ENCODE measurements at places on chromosomes 12 and 14.

GRCh38 chr12:99611117-99611516 is 36.4 kb upstream of the GARIN6 start:
- no peaks in the 10 kb centered on the region for H3K36me3 ChIP-seq
- no peaks in the 10 kb centered on the region for H3K27me3 ChIP-seq
- H3K4me3 ChIP-seq, result no peak overlapping the region
- no peak overlapping the region for H3K27ac ChIP-seq

DNA sequence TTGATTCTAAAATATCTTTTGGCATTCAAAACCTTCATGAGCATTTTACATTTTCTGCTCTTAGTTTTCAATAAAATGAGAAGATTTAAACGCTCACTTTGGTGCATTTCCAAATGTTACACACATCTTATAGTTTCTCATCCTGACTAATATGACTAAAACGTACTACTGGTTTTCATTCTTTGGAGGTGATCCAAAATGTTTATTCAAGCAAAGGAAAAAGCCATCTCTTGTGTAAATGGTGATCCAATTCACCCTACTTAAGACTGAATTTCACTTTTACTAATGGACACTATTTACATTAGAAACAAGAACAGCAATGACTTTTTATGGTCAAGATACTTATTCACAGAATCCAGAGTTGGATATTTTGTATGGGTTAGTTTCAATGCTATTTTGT is 86.6 kb downstream of the KITLG start:
- no peaks in the 10 kb centered on the region for H3K27me3 ChIP-seq
- DNase-seq, result no peak
- H3K36me3 ChIP-seq, result no peaks in the 10 kb centered on the region
- no peak overlapping the region for H3K27ac ChIP-seq
- no peaks in the 10 kb centered on the region for H3K4me1 ChIP-seq

- H3K27ac ChIP-seq, result no peak overlapping the region
- no peaks in the 10 kb centered on the region for H3K36me3 ChIP-seq
- no peak overlapping the region for H3K4me3 ChIP-seq
- no peaks in the 10 kb centered on the region for H3K4me1 ChIP-seq
- no peak for DNase-seq
Observed at GRCh38 chr12:71075743-71076142, 82.1 kb downstream of the TSPAN8 start.

DNA sequence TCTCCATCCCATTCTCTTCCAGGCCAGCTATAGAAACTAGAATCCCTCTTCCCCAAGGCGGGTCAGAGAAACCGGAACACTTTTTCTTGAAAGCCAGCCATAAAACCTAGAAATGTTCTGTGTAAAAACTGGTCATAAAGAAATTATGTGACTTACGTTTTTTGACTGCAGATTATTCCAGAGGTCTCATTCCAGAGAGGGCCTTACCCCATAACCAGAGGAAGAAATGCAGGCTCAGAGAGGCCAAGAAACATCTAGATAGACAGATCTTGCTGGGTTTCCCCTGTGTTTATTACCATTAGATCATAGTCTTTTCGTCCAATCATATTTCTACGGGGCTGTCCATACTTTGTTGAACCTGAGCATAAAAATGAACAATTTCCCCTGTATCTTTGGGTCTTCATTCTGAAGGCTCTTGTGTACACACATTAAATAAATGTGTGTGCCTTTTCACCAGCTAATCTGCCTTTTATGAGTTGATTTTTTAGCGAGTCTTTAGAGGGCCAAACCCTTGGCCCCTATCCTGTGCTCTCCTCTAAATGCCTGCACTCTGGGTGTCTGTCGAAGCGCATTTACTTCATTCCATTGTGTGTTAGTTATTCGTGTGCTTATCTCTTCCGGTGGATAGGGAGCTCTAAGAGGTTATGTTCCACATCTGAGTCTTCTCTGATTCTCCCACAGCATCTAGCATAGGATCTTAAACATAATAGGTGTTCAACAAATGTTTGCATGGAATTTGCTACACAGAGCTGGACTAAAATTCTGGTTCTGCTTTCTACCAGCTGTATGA is 163.0 kb downstream of the ADCK1 start:
- no peak overlapping the region for H3K4me3 ChIP-seq
- H3K27me3 ChIP-seq, result no peaks in the 10 kb centered on the region
- DNase-seq, result no peak
- no peaks in the 10 kb centered on the region for H3K36me3 ChIP-seq
- H3K4me1 ChIP-seq, result no peaks in the 10 kb centered on the region

DNA sequence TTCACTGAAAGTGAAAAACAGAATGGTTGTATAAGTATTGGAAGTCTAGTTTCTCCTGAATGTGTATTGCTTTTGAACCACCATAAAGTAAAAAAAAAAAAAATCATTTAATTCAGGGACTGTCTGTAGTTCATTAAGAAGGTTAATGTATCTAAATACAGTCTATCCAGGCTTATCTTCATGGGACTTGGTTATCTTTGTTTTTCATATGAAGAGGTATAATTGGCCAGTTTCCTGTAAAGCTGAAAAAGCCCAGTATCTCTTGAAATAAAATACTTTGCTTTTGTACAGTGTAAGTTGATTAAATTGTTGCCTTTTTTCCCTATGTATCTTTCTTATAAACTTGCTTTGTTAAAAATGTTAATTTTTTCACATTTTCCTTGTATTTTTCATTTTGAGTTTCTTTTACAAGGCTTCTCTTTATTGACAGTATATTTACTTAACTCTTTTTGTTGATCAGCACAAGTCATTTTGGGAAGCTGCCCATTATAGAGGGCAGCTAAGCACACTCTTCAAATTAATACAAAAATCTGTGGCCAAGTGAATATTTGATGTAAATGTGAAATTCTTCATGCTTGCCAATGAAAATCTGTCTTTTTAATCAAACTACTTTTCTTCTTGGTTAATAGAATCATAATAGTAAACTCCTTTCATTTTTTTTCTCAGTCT is 156.0 kb downstream of the TMTC3 start:
- no peak overlapping the region for H3K4me3 ChIP-seq
- DNase-seq, result no peak
- H3K4me1 ChIP-seq, result peaks cover 37% of the 10 kb centered on the region
- H3K27me3 ChIP-seq, result no peaks in the 10 kb centered on the region
- no peak overlapping the region for H3K27ac ChIP-seq
- H3K36me3 ChIP-seq, result no peaks in the 10 kb centered on the region

GRCh38 chr12:52439420-52439819 is 5.2 kb upstream of the KRT75 start:
- no peak for DNase-seq
- no peaks in the 10 kb centered on the region for H3K4me1 ChIP-seq
- H3K27me3 ChIP-seq, result peaks cover 7% of the 10 kb centered on the region
- no peaks in the 10 kb centered on the region for H3K36me3 ChIP-seq
- no peak overlapping the region for H3K27ac ChIP-seq

DNA sequence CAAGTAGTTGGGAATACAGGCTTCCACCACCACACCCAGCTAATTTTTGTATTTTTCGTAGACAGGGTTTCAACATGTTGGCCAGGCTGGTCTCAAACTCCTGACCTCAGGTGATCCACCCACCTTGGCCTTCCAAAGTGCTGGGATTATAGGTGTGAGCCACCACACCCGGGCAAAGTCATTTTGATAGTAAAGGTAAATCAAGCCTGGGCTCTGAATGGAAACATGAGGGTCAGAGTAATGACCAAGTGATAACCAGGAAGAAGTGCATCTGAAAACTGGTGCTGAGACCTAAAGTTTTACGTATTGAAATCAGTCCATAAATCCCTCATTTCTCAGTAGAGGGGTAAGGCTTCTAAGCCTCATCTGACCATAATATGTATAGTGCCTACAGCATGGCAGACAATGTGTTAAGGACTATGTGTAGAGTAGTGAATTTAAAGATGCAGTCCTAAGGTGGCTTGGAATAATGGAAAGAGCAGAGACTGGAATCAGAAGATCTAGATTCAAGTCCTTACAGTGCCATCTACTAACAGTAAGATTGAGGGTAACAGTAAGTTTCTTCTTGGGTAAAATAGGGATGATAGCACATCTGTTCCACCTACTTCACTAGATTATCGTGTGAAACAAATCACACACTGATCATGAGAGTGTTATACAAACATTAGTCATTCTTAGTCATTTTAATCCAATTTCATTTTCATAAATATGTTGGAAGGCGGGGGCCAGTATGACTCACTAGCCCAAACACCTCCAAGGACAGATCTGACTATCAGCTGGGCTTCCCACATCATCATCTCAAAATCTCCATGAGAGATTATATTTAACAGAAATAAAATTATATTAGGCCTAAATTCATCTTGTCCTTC is 11.2 kb downstream of the MAP4K5 start:
- DNase-seq, result no peak
- H3K27me3 ChIP-seq, result no peaks in the 10 kb centered on the region
- H3K36me3 ChIP-seq, result peaks cover 4% of the 10 kb centered on the region
- no peak overlapping the region for H3K27ac ChIP-seq

DNA sequence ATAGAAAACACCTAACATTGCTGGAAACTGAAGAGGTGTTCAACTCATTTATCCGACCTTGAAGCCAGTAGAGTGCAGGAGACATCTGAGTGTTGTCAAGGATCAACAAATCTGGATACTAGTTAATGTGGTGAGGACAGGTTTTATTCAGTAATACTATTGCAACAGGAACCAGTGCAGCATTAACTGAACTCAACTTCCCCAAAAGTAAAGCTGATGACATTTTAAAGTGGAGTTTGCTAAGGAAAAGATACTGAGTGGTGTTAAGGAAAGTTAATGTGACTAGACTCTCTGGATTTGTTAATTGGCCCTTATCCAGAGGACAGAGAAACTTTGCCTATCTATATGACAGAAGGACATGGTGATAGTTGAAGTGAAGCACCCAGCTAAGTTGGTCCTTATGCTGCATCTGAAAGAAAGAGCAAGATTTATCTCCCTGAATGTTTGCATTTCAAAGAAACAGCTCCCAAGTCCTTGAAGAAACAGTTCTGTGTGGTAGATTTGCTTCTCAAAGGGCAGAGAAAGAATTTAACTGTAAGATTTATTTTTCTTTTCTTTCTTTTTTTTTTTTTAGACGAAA is 1.2 kb upstream of the CLEC7A start:
- H3K27me3 ChIP-seq, result 0 out of 2 replicates have a peak, but pooled peaks cover 5% of the 10 kb centered on the region
- no peak overlapping the region for H3K27ac ChIP-seq
- no peak overlapping the region for H3K4me3 ChIP-seq

DNA sequence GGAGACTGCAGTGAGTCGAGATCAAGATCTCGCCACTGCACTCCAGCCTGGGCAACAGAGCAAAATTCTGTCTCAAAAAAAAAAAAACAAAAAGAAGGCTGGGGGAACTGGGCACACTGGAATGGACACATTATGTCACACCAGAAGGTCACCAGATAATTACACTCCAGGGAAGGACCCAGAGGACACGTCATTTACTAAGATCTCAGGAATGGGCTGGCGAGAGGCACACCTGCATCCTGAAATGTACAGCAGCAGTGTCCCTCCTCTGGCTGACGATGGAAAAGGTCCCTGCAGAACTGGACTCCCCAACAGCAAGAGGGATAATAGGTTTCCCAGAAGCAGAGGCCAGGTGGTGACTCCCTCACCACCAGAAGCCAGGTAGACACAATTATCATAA is 243.5 kb downstream of the BCL11B start:
- H3K4me3 ChIP-seq, result no peak overlapping the region
- H3K27me3 ChIP-seq, result no peaks in the 10 kb centered on the region
- DNase-seq, result no peak
- H3K36me3 ChIP-seq, result no peaks in the 10 kb centered on the region

GRCh38 chr12:66541426-66541825 is 137.4 kb downstream of the GRIP1 start:
- no peaks in the 10 kb centered on the region for H3K4me1 ChIP-seq
- no peaks in the 10 kb centered on the region for H3K27me3 ChIP-seq
- H3K27ac ChIP-seq, result no peak overlapping the region
- H3K36me3 ChIP-seq, result no peaks in the 10 kb centered on the region
- H3K4me3 ChIP-seq, result no peak overlapping the region
- DNase-seq, result no peak
